Esophagus squamous epithelium (tissue), 5 donors: ENCODE measurements at places on chromosomes 11 and 22.

- no peak for DNase-seq
These were observed 27.7 kb upstream of the APOL5 start for GRCh38 chr22:35690001-35690400.

DNA sequence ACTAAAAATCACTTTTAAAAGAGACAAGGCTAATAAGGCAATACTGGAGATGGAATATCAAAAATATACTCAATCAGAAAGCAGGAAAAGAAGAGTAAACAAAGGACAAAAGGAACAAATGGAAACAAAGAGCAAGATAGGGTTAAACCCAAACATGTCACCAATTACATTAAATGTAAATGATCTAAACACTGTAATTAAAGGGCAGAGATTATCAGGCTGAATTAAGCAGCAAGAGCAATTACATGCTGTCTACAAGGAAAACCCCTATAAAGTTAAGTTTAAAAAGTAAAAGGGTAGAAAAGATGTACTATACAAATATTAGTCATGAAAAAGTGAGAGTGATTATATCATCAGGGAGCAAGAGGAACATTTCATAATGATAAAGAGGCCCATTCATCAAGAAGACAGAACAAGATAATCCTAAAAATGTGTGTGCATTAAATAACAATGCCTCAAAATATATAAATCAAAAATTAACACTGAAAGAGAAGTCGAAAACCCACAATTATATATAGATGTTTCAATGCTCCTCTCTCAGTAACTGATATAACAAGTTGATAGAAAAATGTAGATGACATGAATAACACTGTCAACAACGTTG is 56.8 kb downstream of the ALX4 start:
- DNase-seq: no peak

DNA sequence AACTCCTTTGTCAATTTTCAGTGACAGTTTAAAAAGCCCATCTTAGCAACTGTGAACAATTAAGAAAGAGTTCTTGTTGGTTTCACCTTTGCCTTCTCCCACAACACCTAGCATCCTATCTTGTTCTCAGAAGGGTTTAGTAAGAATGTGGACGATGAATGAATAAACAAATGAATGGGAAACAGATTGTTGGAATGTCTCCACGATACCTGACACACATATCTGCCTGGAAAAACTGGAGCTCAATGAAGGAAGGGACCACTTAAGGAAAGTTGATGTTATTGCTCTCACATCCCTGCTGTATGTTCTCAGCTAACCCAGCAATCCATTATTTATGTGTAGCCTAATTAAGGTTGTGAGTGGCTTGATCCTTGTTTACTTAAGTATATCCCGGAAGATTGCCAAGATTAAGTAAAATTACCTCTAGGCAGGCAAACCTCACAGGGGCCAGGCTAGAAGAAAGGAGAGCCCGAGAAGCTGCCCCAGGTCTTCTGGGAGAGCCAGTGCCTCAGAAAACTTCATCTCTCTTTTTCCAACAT is 286.4 kb downstream of the NXPE2 start:
- no peak for DNase-seq

DNA sequence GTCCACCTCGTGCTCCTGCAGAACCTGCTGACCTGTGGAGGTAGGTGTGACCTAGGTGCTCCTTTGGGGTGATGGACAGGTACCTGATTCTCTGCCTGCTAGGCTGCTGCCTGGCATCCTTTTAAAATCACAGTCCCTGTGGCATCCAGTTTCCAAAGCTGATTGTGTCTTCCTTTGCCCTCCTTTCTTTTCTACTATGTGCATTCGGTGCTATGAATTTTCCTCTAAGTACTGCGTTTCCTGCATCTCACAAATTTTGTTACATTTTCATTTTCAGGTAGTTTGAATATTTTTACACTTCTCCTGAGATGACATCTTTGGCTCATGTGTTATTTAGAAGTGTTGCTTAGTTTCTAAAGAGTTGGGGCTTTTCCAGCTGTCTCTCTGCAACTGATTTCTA is 30.9 kb upstream of the PPP6R3 start:
- DNase-seq: no peak

DNA sequence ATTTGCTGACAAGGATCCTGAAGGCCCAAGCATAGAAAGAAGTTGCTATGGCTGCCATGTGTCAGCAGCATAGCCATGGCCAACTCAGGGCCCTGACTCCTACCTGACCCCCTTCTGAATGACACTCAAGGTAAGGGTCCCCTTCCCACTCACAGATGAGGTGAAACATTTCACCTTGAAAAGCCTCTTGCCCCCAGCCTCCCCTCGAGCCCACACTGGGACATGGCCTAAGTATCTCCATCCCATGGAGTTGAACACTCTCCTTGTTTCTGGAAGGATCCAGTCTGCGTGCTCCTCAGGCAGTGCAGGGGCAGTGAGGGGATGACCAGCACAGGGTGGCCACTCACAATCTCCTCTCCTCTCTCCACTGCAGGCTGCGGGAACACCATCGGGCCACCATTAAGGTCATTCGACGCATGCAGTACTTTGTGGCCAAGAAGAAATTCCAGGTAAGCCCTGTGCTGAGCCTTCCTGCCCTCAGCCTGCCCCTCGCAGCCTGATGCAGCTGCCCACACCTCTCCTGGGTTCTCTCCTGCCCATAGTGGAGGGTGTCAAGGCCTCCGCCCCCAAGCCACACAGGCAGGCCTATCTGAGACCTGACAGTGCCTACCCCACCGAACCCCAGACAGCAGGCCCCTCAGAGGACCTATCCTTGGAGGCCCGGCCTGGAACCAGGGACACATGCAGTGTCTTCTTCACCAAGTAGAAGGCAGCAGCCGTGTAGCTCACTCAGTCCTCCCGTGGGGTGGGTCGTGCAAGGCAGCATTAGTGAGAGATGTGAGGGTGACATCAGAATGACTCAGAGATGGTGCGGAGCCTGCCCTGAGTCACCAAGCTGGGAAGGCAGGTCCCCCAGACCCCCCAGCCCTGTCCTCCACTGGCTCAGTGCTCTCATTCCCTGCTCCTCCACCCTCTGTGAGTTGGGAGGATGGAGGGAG is 68.9 kb upstream of the KCNQ1OT1 start:
- DNase-seq: no peak

GRCh38 chr11:84103096-84103495 is 816.9 kb upstream of the CCDC90B start:
- DNase-seq: no peak

- no peak for DNase-seq
These were observed 19.0 kb upstream of the CABP7 start for GRCh38 chr22:29700900-29701154.

- DNase-seq: no peak
These were observed 33.0 kb upstream of the PITPNB start for GRCh38 chr22:27952091-27952490.

- no peak for DNase-seq
These were observed 524 bp upstream of the SLC1A2 start for GRCh38 chr11:35419830-35420333.

DNA sequence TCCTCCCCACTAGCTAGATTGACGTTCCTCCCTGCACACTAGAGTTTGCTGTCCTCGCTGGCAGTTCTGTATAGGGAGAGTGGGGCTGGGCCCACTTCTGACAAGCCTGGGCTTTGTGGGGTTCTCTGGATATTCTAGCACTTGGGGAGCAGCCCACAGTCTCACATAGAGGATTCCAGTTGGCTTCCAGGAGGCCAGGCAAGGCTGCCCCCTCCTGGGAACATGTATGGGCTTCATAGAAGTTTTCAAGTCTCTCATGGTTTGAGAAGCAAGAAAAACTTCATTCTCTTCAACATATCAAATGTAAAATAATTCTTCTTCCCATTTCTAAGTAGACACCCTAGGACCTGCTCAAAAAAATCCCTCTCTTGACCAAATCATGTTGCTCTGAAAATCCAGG is 87.5 kb downstream of the NAV2 start:
- no peak for DNase-seq

DNA sequence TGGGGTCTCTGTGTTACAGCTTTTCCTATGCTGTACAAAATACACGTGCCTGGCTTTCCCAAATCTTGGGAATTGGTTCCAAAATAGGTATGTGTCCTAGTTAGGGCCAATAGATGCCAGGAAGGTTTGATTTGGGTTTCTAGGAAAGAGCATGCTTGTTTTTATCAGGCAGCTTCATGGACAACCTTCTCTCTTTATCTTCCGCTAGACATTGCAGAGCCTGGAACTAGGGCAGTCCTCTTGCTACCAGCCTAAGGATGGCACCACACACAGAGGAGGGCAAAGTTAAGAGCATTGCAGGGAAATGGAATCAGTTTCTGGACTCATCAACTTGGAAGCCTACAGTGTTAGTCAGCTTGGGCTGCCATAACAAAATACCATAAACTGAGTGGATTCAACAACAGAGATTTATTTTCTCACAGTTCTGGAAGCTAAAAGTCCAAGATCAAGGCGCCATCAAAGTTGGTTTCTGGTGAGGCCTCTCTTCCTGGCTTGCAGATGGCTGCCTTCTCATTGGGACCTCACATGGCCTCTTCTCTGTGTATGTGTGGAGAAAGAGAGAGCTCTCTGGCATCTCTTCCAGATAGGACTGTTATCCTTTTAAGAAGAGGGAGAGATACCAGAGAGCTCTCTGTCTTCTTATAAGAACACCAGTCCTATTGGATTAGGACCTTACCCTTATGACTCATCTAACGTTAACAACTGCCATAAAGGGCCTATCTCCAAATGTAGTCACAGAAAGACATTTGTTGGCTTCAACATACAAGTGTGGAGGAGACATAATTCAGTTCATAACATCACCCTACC is 27.3 kb upstream of the CREB3L1 start:
- DNase-seq: no peak

GRCh38 chr11:79507706-79508105 is 66.9 kb upstream of the TENM4 start:
- DNase-seq: no peak

DNA sequence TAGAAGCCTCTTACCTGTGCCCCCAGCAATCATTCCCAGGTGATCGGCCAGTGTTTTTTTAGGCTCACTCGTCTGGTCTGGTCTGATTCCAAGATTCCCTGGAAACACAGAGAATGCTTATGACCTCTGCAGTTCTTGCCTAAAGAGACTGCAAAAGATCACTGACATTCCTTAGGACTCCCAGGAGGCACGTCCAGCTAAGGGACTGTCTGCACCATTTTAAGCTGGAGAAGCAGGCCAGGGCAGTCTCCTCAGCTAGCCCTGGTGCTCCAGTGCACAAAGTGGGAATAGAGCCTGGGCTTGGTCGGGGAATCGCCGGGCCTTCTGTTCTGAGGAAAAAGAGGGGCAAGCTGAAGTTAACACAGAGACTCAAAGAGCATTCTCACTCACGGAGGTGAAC is 4.8 kb downstream of the CYB5R2 start:
- no peak for DNase-seq

DNA sequence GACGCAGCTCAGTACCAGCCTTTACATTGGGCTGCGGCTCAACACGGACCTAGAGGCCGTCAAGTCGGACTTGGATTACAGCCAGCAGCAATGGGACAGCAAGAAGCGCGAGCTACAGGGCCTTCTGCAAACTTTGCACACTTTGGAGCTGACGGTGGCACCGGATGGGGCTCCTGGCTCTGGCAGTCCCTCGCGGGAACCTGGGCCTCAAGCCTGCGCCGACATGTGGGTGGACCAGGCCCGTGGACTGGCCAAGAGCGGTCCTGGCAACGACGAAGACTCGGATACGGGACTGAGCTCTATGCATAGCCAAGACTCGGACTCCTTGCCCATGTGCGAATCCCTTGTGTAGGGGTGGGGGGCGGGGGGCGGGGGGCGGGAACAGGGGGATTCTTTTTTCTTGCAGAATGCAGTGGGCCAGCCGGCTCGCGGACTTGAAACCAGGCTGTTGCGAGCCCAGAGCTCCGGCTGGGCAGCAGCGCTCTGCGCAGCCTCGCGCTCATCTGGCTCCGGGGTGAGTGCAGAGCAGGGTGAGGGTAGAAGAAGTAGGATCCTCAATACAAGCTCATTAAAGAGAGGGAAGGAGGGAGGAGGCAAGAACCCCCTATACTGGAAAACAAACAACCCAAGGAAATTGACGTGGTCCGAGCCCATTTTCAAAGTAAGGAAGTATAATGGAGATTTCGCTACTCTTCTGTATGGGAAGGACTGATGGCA is 1.8 kb downstream of the RASSF10 start:
- no peak for DNase-seq

- no peak for DNase-seq
These were observed 21.2 kb upstream of the PDE3B start for GRCh38 chr11:14622223-14622954.

- no peak for DNase-seq
These were observed 682.6 kb downstream of the KCNA4 start for GRCh38 chr11:29333993-29334775.

GRCh38 chr22:19755722-19756287 is 4.8 kb upstream of the TBX1 start:
- no peak for DNase-seq

DNA sequence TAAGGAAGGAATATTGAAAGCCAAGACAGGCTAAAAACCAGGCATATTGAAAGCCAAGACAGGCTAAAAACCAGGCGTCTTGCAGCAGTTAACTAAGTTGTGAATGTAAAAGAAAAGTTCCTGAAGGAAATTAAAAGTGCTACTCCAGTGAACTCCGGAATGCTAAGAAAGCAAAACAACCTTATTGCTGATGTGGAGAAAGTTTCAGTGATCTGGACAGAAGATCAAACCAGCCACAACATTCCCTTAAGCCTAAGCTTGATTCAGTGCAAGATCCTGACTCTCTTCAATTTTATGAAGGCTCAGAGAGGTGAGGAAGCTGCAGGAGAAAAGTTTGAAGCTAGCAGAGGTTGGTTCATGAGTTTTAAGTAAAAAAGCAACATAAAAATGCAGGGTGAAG is 51.4 kb downstream of the PACS1 start:
- DNase-seq: no peak

GRCh38 chr11:64007160-64007628 is 21.0 kb downstream of the OTUB1 start:
- DNase-seq: no peak

DNA sequence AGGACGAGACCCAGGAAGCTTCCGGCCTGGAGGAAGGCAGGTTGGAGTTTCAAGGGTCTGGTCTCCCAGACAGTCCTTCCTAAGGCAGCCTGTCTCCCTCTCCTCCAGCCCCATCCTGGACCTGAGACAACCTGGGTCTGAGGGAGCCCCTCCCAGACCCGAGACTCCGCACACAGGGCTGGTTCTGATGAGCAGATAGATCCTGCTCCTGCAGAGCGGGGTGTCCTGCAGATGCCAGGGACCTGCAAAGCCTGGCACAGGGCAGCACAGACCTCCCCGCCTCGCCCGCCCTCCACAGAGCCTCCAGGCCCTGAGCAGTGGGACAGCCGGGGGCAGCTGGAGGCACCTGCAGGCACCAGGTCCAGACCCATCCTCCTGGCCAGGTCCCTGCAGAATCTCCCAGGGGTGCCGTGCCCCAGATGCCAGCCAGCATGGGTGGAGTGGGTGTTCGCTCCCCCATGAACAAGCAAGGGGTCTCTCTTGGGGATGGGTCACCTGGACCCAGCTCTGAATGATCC is 7.8 kb downstream of the PIM3 start:
- DNase-seq: no peak

GRCh38 chr22:28429711-28430110 is 249.9 kb downstream of the TTC28 start:
- DNase-seq: no peak
